Stimulated activated CD4-positive, alpha-beta T cell treated with anti-CD3 and anti-CD28 coated beads, Interleukin-1b, Interleukin-23, amount 100 ng/mL, for 48 hours (primary cell): ENCODE measurements at places on chromosomes 5 and 9.

GRCh38 chr5:40227366-40227765 is 452.3 kb upstream of the PTGER4 start:
- no peak for DNase-seq

DNA sequence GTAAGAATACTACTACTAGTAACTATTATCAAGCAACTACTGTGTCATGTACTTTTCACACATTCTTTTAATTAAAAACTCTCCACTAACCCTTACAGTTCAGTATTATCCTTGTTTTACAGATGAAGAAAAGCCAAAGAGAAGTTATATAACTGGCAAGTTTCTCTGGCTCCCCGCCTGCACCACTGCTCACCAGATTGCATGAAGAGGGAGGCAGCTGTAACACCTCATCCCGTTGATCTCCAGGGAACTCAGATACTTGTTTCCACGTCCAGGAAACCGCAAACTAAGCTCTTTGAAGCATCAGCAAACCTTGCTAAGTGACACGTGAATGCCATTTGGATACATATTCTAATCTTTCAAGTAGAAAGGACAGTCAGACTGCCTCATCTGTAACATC is 70.3 kb downstream of the RIGI start:
- DNase-seq, result no peak

DNA sequence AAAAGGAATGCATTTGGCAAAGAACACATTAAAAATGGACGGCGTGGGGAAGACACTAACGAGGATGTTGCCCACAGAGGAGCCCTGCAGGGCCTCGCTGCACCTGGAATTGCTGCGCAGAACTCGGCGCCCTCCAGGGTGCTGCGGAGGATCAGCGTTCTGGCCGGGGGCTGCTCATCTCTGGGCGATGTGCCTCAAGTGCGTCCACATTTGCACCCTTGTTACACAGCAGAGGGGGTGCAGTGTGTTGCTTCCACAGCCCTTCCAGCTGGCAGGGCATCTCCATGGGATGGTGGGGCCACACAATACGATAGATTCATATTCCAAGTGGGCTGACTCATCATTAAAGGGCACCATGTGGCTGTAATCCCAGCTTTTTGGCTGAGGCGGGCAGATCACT is 63.1 kb downstream of the AK8 start:
- DNase-seq, result no peak

DNA sequence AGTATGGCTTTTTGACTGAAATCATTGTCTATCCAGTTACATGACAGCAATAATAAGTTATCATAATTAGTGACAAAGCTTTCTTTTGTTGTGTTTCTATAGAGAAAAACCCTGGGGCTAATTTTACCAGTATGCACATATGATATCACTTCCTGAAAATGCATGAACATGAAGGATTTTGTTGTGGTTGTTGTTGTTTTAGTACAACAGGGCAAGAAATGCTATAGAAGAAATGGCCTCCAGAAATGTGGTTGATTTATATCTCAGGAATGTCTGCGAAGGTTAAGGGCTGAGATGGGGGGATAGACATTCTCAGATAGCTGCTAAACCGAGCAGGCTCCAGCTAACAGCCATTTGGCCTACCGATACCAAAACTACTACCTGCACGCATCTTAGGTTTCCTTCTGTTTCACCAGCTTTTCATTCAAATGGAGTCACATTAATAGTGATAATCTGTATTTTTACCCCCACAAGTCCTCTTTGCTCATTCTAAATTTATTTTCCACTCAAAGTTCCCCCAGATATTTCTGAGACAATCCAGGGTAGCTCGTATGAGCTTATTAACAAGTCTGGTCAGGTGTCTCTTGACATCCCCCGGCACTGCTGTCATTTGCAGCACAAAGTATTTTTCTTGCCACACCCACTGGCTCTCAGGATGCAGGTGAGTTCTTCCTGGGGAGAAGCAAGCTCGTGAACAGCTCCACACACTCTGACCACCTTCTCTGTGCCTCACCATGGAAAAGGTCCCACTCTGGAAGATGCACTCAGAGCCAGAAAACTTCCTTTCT is 232.4 kb upstream of the GAS1 start:
- DNase-seq, result no peak
